ENCODE measurements at places on chromosomes 2 and 18. TPM values are rescaled to one million over a fixed set of nuclear protein-coding genes. Genes with fewer than 3 reads are reported as not detected.

Gene PTPRM
- total RNA-seq, result 55.8 TPM

Gene IL36A
- not detected for total RNA-seq

Gene CDH7
- total RNA-seq, result under 0.01 TPM

Gene SLC4A5
- 4.0 TPM for total RNA-seq

DNA sequence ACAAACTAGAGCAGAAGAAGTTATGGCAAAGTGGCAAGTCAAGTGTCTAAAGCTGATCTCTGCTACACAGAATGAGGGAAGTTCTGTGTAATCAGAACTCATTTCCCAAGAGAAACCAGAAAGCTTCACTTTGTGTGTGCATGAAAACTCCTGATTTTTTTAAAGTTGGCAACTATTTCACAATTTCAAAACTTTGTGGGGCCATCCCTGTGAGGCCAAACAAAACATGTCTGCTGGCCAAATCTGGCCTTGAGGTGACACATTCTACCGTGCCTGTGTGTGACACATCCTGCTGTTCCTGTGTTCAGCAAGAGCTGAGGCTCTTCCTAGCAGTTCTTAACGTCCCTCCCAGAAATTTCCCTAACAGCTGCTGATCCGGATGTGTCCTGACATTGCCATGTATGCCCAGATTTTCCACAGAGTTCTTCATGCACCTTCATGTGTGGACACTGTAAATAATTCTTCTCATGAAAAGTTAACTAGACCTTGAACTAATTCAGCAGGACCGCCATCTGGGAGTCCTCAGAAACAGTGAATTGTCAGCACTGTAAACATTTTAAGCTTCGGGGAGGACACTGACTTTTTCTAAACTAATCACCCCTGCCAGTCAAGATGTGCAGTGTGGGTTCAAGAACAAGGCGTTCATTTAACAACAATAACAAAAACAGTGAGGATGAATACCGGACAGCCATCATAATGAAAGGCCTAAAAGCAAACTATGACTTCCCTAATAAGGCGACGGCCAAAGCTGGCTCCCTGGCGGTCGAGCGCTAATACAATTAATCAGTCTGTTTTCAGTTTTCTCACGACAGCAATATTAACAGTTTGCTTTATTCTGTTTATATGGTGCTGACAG, 99.0 kb downstream of the PLEKHM3 start:
- H3K4me3 ChIP-seq, result no peak overlapping the region
- DNase-seq, result no peak
- H3K27ac ChIP-seq, result peak overlapping the region; percentile 80
- no peaks in the 10 kb centered on the region for H3K27me3 ChIP-seq
- H3K36me3 ChIP-seq, result no peaks in the 10 kb centered on the region
- peaks cover 42% of the 10 kb centered on the region for H3K4me1 ChIP-seq

DNA sequence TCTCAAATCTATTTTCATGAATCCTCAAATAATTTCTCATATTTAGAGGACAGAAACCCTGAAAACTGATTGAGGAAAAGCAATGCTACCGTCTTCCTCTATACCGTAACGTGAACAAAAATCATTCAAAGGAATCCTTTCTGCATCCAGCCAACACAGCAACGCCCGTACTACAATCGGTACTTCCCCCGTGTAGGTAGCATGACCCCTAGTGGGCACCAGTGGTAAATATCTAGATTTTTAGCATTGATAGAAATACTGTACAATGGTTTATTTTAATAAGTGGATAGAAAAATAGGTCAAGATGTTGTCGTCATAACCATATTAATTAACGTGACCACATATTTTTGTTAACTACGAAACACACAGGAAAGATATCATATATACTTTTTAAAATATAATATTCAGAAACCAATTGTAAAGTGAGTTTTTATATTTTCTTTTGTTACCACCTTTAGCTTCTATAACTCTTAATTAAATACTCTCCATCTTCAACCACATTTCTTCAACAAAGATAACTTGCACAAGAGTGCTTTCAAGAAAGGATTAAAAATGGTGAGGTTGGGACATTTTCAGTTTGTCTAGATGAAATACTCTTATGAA, 194.1 kb downstream of the SS18 start:
- no peaks in the 10 kb centered on the region for H3K4me1 ChIP-seq
- H3K27ac ChIP-seq, result no peak overlapping the region
- H3K36me3 ChIP-seq, result no peaks in the 10 kb centered on the region
- no peaks in the 10 kb centered on the region for H3K27me3 ChIP-seq
- H3K4me3 ChIP-seq, result no peak overlapping the region
- DNase-seq, result no peak

DNA sequence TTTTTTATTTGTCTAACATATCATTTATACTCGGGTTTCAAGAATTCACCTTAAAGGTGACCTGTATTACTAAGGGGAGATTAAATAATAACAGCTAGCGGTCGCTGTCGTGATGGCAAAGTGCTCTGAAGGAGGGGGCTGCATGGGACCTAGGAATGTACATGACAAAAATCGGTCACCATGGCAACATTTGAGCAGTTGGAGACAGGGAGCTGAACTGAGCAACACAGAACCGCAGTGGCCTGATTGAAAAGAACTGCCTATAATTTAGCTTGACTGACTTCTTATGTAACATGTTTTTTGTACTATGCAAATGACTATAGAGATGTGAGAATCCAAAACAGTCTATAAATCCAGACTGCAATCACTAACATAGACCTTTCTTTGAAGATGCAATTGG, 34.3 kb upstream of the EPHA4 start:
- no peaks in the 10 kb centered on the region for H3K36me3 ChIP-seq
- H3K4me3 ChIP-seq, result no peak overlapping the region
- no peaks in the 10 kb centered on the region for H3K27me3 ChIP-seq
- DNase-seq, result no peak
- H3K4me1 ChIP-seq, result no peaks in the 10 kb centered on the region

DNA sequence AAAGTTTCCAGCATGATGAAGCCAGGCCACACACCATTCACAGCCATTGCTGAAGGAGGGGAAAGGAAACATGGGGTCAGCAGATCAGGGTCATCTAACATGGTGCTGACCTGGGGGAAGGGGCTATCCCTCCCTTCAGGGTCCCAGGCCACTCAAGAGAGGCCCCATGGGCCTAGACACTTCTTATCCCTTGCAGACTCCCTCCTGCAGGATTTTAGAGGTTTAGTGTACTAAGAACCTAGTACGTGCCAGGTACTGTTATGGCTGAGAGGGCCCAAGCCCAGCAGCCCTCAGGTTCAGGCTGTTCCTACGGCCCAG, 8.8 kb downstream of the KHK start:
- H3K27me3 ChIP-seq, result no peaks in the 10 kb centered on the region
- H3K27ac ChIP-seq, result no peak overlapping the region
- no peaks in the 10 kb centered on the region for H3K36me3 ChIP-seq
- H3K4me3 ChIP-seq, result no peak overlapping the region

- DNase-seq, result no peak
- H3K4me1 ChIP-seq, result peaks cover 12% of the 10 kb centered on the region
- H3K36me3 ChIP-seq, result no peaks in the 10 kb centered on the region
- H3K4me3 ChIP-seq, result no peak overlapping the region
- H3K27ac ChIP-seq, result no peak overlapping the region
Observed at GRCh38 chr2:8517850-8518498, 163.9 kb upstream of the ID2 start.

DNA sequence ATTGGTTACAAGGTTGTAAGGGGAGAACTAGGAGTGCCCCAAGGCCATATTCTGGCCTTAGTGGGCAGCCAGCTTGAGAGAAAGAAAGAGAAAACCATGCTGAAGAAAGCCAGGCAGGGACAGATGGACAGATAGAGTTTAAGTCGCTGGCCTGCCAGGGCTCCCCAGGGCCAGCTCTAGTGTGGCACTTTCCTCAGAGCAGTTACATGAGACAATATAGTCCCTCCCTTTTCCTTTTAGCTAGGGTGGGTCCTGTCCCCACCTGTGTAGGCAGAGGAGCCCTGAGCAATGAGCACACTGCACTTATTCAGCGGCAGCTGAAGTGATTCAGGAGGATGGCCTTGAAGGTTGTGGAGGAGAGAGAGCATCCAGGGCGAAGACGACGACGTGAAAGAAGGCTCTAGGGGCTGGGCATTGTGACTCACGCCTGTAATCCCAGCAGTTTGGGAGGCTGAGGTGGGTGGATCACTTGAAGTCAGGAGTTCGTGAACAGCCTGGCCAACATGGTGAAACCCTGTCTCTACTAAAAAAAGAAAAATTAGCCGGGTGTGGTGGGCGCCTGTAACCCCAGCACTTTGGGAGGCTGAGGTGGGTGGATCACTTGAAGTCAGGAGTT, 152.0 kb upstream of the SLC1A4 start:
- no peaks in the 10 kb centered on the region for H3K27me3 ChIP-seq
- peak overlapping the region; percentile 45 for H3K27ac ChIP-seq
- no peak for DNase-seq
- H3K4me3 ChIP-seq, result no peak overlapping the region
- H3K36me3 ChIP-seq, result no peaks in the 10 kb centered on the region

GRCh38 chr2:199370150-199370780, 87.5 kb downstream of the SATB2 start:
- H3K27me3 ChIP-seq, result no peaks in the 10 kb centered on the region
- no peak for DNase-seq
- H3K36me3 ChIP-seq, result no peaks in the 10 kb centered on the region
- no peak overlapping the region for H3K4me3 ChIP-seq
- H3K27ac ChIP-seq, result no peak overlapping the region
- H3K4me1 ChIP-seq, result no peaks in the 10 kb centered on the region

DNA sequence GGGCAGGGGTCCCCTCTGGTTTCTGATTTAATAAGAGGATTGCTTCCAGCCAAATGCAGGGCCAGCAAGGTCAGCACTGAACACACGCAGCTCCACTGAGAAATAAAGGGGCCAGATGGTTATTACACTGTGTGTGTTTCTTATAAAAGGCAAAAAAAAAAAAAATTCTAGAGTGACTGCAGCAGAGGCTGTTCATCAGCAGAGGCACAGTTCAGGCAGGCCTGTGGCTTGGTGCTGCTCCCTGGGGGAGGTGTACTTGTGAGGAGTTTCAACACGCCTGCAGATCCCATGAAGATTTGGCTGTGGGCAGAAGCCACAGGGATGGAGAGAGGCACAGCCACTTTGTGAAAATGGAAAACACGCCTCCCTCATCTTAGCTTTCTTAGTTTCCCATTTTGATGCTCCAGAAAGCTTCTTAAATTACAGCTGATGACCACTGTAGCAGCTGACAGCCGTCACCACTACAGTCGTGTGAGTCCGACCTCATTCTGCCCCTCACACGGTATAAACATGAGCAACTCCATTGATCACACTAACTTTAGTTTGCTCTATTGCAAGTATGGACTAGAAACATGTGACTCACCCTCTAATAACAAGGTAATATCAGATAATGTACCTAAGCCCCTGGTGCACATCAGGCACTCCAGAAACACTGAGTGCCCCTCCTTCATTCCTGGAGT, 726.5 kb upstream of the RAB6C start:
- H3K4me3 ChIP-seq, result no peak overlapping the region
- no peaks in the 10 kb centered on the region for H3K4me1 ChIP-seq
- no peak overlapping the region for H3K27ac ChIP-seq
- no peak for DNase-seq

- no peak for DNase-seq
- H3K36me3 ChIP-seq, result no peaks in the 10 kb centered on the region
- no peak overlapping the region for H3K4me3 ChIP-seq
- no peak overlapping the region for H3K27ac ChIP-seq
Observed at GRCh38 chr2:226078666-226079065, 679.2 kb downstream of the NYAP2 start.

GRCh38 chr2:114709936-114710850, 267.8 kb downstream of the DPP10 start:
- no peaks in the 10 kb centered on the region for H3K36me3 ChIP-seq
- no peaks in the 10 kb centered on the region for H3K4me1 ChIP-seq
- H3K27me3 ChIP-seq, result no peaks in the 10 kb centered on the region
- H3K27ac ChIP-seq, result no peak overlapping the region

GRCh38 chr2:96258166-96259022, 7.4 kb downstream of the TMEM127 start:
- DNase-seq, result no peak
- H3K27ac ChIP-seq, result peak overlapping the region; percentile 94
- H3K4me1 ChIP-seq, result peaks cover 57% of the 10 kb centered on the region
- no peak overlapping the region for H3K4me3 ChIP-seq
- H3K36me3 ChIP-seq, result peaks cover 55% of the 10 kb centered on the region

DNA sequence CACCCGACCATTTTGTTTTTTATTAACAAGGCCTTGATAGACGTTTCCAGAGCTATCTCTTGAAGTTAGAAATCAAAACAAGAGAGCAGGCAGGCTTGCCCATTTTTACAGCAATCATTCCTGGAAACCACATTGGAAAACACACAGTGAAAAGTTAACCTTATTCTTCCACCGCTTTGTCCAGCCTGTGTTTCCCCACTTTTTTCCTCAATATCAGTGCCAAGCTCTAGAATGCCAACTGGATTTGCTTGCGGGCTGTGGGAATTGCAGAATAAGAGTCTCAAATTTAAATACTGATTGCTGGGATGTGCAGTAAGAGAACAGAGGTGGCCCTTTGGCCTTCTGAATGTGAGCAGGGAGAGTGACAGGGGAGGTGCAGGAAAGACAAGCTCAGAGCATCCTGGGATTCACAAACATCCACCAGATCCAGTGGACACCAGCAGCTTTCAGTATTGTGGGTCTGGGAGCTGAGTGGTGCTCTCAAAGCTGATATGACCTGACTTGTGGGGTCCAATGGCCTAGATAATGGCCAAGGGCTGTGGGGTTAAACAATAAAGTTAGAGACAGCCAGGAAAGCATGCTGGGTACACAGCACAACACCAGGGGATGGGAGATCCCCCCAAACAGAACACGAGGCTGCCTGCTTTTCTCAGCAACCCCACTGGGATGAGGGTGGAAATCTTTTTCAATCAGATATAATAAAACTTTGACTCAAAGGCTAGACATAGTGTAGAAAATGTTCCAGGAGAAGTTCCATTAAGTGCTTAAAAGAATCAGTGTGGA, 15.5 kb downstream of the CYP1B1 start:
- no peaks in the 10 kb centered on the region for H3K27me3 ChIP-seq
- H3K4me1 ChIP-seq, result no peaks in the 10 kb centered on the region
- H3K36me3 ChIP-seq, result peaks cover 4% of the 10 kb centered on the region
- DNase-seq, result no peak
- H3K4me3 ChIP-seq, result no peak overlapping the region
- no peak overlapping the region for H3K27ac ChIP-seq

- no peaks in the 10 kb centered on the region for H3K4me1 ChIP-seq
- H3K36me3 ChIP-seq, result no peaks in the 10 kb centered on the region
- no peak overlapping the region for H3K4me3 ChIP-seq
Observed at GRCh38 chr2:188410504-188411235, 119.0 kb downstream of the GULP1 start.

DNA sequence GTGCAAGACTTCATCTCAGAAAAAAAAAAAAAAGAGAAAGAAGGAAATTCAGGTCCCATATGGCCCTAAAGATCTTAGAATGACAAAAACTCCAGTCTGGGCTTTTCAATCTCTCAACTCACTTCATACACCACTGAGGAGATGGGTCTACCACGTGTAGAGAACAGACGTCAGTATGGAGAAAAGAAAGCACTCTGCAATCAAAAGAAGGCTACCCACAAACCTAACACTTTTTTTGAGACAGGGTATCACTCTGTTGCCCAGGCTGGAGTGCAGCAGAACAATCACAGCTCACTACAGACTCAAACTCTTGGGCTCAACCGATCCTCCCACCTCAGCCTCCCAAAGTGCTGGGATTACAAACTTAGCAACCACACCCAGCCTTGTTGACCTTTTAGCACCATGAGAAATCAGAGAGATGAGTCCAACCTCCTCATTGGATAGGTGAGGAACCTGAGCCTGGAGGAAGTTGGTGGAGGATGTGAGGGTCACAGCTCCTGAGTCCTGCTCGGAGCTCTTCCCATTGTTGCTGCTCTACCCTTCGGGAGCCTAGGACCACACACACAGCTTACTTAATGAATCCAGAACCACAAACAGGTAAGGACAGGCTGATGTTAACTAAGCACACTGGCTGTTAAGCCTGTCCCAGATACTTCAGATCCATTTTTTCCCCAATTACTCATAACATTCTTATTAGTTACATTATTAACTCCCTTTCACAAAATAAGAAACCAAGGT, 23.7 kb downstream of the TBC1D8 start:
- H3K27me3 ChIP-seq, result no peaks in the 10 kb centered on the region
- DNase-seq, result no peak
- no peak overlapping the region for H3K4me3 ChIP-seq
